ENCODE measurements at places on chromosomes 2 and 18. TPM values are rescaled to one million over a fixed set of nuclear protein-coding genes. Genes with fewer than 3 reads are reported as not detected.

TTR gene
- not detected for total RNA-seq

CNDP1 gene
- total RNA-seq, result not detected

MAB21L4 gene
- not detected for total RNA-seq

PTPRN gene
- 1.2 TPM for total RNA-seq

DSEL gene
- total RNA-seq, result 157 TPM

ANKRD53 gene
- 1.1 TPM for total RNA-seq

PDE11A gene
- total RNA-seq, result 0.36 TPM

DYTN gene
- total RNA-seq, result not detected

ALK gene
- under 0.01 TPM for total RNA-seq

AQP4 gene
- not detected for total RNA-seq

SP5 gene
- total RNA-seq, result not detected

HOXD11 gene
- not detected for total RNA-seq

VAMP8 gene
- total RNA-seq, result 2.1 TPM

DARS1 gene
- 119 TPM for total RNA-seq

TMEM247 gene
- total RNA-seq, result not detected

SULT1C2 gene
- total RNA-seq, result 1.2 TPM

RTN4 gene
- total RNA-seq, result 355 TPM

MERTK gene
- total RNA-seq, result 0.72 TPM

DLX1 gene
- total RNA-seq, result 2.4 TPM

ELAC1 gene
- total RNA-seq, result 6.5 TPM

SERPINB5 gene
- total RNA-seq, result not detected

TDRD15 gene
- not detected for total RNA-seq

GNLY gene
- total RNA-seq, result not detected

CCNYL1 gene
- 14.1 TPM for total RNA-seq

LYG2 gene
- total RNA-seq, result not detected

CPO gene
- total RNA-seq, result not detected

FEV gene
- not detected for total RNA-seq

FZD7 gene
- 64.8 TPM for total RNA-seq

GCG gene
- not detected for total RNA-seq

REG3G gene
- not detected for total RNA-seq

Data from osteoblast (primary cell).